ENCODE measurements at places on chromosomes 4 and X. TPM values are rescaled to one million over a fixed set of nuclear protein-coding genes. Genes with fewer than 3 reads are reported as not detected.
A peak's percentile ranks its signal among the peaks of the same experiment; 100 is the strongest.

DNA sequence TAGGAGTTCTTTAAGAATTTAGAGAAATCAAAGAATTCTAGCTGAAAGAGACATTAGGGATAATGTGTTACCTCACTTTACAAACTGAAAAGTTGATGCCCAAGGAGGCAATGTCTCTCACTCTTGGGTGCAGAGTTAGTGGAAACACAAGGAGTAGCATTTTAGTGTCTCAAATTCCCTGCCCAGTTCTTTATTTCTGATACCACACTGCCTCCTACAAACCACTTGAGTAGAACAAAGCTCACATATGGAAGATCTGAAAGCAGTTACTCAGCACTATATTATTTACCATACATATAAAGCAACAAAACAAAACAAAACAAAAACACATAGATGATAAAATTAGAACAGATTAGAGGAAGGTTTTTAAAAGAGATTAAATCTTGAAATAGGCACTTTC, 124.2 kb downstream of the REELD1 start:
- DNase-seq = no peak

- no peak for DNase-seq
These were observed 692.3 kb upstream of the HS3ST1 start for GRCh38 chr4:12120968-12121367.

GRCh38 chr4:48255072-48255958, 14.3 kb downstream of the TEC start:
- no peak for DNase-seq

GRCh38 chr4:89898304-89898716, 3.7 kb downstream of the MMRN1 start:
- DNase-seq = peak; percentile 18

- peak; percentile 21 for DNase-seq
These were observed 78.0 kb downstream of the MSN start for GRCh38 chrX:65745427-65745826.

DNA sequence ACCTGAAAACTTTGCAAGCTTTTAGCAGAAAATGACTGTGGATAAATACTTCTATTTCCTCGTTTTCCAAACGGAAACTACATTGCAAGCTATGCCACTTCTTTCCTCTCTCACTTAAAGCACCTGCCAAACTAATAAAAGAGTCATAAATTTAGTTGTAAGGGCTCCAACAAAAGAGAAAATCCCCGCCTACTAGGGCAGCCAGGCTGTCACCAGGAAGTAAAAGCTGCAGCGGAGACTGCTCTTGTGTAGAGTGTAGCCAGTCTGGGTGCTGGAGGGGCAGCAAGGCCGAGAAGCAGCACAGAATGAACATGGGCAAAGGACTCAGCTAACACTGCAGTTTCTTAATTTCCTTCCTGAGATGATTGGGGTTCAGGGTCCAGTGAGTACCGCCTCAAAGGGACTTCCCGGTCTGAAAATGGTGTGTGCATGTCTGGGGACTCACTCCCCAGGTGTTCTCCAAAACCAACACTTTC, 89.3 kb upstream of the MAML3 start:
- no peak for DNase-seq

GRCh38 chr4:33162122-33162521, 2442.0 kb downstream of the PCDH7 start:
- no peak for DNase-seq

DNA sequence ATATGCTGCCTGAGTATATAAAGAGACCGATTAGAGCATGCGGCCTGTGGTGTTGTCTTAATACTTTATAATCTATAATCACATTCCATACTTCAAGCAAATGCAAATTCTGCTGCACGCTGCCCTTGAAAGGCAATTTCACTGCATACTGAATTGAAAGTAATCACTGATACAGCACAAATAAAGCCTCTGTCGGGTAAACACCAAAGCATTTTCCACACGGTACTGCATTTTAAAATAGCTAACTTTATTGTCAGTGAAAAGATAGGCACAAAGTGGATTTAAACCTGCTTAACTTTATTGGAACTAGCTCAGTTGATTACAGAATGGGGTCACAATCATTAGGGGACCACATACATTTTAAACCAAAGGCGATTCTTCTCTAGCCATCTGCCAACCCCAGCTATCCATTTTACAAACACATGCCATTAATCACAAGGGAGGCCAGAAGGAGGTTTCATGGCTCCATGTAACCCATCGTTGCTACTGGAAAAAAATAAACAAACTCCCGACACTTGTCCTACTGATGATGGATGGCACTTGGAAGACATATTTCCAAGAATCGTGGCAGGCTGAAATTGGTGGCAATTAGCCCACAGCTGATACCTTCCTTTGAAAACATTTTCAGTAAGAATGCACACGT, 65.9 kb downstream of the AMOT start:
- no peak for DNase-seq

DNA sequence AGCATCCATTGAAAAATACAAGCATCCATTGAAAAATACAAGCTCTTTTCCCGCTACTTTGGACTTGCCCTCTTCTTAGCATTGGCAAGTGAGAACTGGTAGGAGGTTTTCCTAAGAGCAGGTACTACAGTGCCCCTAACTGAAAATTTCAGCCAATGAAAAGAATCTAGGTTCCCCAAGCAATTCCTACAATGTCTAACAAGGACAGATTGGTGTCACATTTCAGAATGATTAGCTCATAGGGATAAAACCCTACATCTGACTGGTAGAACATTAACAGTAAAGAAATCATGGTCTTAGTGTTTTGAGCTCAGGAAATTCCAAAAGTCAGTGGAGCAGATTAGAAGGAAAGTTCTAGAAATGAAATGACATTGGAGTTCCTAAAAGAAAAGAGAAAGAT, 68.6 kb upstream of the QRFPR start:
- no peak for DNase-seq

GRCh38 chr4:147823130-147823529, 91.2 kb downstream of the ARHGAP10 start:
- no peak for DNase-seq

- DNase-seq = no peak
These were observed 138.6 kb downstream of the AMELX start for GRCh38 chrX:11431786-11432185.

DNA sequence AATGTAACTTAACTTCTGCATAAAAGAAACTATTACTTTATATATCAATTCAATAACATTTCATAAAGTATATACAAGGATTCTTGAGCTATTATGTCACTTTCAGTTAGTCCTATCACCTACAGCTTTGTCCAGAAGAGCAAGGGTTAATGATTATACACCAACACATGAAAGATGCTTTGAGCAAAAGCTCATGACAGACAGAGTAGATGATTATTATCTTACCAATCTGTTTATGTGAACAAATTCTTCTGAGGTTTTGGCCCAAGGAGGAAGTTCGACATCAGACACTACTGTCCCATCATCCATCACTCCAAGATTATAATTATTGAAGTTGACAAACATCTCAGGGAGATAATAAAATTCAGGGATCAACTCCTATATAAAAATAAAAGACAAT, 166.7 kb upstream of the MAB21L2 start:
- no peak for DNase-seq

FAM3A gene
- total RNA-seq = 18.4 TPM

PPP4R3C gene
- total RNA-seq = not detected

C4orf50 gene
- 0.66 TPM for total RNA-seq

GPR82 gene
- total RNA-seq = 0.61 TPM

CCDC160 gene
- 0.09 TPM for total RNA-seq

MTCP1 gene
- 12.6 TPM for total RNA-seq

All from thymus (tissue), 14 donors.